Cerebellar nuclear complex (tissue), 1 donor: ENCODE measurements at places on chromosomes 13 and 19.

GRCh38 chr19:45154064-45154827 is 6.5 kb downstream of the NKPD1 start:
- no peak for DNase-seq

- DNase-seq = no peak
Measured at GRCh38 chr13:28273919-28274318, 135.6 kb downstream of the PAN3 start.

- no peak for DNase-seq
Measured at GRCh38 chr13:27765650-27766049, 26.6 kb upstream of the GSX1 start.

DNA sequence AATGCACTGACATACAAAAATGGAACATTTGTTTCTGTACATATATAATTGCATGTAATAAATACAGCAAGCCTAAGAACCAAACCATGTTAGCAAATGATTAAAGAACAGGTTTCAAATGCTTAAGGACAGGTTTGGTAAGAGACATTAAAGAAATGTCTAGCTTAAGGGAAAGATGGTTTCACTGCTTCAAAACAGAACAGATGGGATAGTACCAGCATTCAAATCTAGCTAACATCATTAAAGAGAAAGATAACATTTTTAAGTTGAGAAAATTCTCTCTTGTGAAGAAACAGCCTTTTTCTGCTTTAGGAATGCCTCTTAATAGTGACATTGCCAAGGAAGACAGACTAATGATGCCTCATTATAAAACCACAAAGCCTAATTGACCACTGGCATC is 52.5 kb upstream of the DOCK9 start:
- no peak for DNase-seq

DNA sequence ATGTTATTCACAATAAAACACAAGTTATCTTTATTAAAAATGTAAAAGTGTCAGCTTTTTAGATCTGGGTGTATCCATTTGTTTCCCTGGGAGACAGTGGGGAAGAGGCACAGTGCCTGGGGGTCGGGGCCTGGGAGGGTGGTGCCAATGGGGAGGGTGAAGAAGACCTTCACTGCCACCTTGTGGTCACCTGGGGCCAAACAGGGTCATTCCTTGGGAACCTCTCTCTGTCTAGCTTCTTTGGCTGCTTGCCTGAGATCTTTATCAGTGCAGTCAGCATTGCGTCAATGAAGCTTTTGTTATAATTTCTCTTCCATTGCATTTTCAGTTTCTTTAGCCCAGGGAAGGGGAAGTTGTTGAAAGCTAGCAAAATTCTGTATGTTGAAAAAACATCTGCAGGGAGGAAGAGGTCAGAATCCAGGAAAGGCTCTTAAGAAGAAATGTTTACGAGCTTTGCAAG is 39.1 kb downstream of the PCDH8 start:
- no peak for DNase-seq

- no peak for DNase-seq
Measured at GRCh38 chr19:19538785-19539166, 711 bp downstream of the CILP2 start.

- no peak for DNase-seq
Measured at GRCh38 chr19:40283414-40284250, 1.5 kb downstream of the AKT2 start.

DNA sequence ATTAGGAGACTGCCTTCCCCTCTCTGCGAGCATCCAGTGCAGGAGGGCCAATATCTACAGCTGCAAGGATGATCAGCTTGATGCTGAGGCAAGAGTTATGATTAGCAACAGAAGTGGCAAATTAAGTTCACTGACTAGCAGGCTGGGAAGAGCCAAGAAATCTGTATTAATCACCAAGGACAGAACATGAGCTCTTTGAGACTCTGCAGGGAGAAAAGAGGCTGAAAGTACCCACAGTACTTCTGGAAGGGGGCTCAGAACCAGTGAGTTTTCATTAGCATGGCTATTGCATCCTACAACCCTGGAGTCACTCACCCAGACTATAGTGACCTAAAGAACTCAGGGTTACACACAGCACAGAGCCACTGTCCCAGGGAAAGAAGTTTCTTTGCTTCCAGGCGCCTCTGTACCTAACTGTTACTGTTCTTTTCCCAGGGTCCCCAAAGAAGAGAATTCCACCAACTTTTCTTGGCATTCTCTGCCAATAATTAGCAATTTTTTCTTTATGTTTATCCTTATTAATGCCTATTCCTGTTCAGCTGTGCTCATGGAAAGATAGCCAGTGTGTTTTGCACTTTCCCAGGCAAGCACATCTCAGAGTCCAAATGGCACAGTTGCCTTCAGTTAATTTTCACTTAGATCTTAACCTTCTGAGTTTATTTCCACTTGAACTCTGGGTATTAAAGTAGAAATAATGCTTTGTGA is 25.8 kb upstream of the MEDAG start:
- DNase-seq = no peak

GRCh38 chr13:37529751-37530385 is 68.7 kb downstream of the POSTN start:
- no peak for DNase-seq

DNA sequence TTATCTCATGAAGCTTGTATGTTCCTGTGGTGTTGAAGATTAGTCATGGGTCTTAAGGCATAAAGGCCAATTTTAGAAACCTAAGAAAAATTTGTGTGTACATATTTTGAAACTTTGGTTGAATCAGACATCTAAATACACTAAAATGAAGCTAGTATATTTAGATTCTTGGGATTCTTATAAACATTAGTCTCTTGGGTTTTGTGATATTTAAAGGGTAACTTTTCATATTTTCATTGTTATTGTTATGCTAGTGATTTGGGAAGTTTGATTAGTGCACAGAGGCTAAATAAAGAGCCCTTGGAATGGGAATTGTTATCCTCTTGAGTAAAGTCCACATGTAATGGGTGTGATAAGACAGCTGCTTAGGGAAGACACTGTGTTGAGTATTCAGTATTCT is 24.5 kb downstream of the UBA2 start:
- DNase-seq = no peak

DNA sequence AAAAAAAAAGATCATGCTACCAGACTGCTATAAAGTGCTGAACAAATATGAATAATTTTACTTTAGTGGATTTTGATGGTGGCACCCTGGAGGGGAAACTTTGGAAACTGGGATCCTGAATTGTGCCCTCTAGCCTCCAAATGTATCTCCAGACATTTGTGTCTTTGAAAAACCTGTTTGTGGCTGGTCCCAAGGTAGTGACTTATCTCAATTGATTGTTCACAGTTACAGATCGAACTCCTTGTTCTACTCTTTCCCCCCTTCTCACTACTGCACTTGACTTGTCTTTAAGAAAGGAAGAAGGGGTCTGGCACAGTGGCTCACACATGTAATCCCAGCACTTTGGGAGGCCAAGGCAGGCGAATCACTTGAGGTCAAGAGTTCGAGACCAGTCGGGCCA is 10.5 kb downstream of the RGL3 start:
- DNase-seq = no peak

DNA sequence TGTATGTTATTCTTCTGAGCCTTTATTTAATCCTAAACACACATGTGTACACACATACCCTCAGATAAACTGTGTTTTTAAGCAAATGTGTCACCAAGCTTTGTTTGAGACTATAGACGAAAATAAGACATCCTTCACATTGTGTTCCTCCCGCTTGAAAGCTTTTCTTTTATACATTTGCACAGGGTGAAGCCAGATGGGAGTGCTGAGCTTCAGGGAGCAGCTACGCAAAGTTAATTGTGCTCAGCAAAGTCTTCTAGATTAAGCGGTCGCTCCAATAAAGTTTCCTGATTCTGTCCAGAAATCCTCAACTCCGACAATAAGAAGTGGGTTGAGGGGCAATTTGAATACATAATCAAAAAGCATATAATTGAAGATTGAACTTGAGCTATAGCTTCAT is 117.2 kb upstream of the ARGLU1 start:
- no peak for DNase-seq

DNA sequence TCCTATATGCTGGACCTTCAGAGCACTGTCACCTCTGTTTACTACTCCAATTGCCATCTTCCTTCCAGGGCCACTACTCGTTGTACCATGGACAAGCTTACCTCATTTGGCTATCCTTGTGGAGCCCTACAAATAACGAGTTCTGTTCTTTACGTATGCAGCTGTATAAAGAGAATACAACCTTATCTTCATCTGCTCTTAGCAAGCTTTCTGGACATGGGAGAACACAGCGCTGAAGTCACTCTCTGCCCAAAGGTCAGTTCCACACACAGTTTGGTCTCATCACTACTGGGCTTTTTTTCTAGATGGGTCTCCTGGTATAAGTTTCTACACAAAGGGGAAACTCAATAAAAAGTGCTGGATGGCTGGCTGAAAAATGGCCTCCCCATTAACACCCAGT is 88.9 kb downstream of the CDADC1 start:
- no peak for DNase-seq

DNA sequence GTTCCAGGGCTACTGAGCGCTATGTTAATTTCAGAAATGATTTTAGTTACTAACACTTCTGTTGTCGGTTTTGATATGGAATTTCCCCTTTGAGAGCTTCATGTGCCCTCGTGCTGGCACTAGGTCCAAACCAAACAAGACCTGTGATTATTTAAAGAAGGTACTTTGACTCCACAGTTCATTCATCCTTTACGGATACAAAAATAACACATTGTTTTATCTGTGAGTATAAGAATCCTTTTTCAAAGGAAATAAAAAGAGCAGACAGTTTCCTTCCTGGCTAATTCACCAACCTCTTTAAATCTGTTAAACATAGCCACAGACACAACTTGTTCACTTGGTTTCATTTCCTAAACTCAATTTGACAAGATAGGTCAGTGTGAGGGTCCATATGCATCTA is 141.2 kb downstream of the FLT1 start:
- no peak for DNase-seq

- DNase-seq = no peak
Measured at GRCh38 chr13:97250560-97250959, 28.4 kb downstream of the MBNL2 start.

DNA sequence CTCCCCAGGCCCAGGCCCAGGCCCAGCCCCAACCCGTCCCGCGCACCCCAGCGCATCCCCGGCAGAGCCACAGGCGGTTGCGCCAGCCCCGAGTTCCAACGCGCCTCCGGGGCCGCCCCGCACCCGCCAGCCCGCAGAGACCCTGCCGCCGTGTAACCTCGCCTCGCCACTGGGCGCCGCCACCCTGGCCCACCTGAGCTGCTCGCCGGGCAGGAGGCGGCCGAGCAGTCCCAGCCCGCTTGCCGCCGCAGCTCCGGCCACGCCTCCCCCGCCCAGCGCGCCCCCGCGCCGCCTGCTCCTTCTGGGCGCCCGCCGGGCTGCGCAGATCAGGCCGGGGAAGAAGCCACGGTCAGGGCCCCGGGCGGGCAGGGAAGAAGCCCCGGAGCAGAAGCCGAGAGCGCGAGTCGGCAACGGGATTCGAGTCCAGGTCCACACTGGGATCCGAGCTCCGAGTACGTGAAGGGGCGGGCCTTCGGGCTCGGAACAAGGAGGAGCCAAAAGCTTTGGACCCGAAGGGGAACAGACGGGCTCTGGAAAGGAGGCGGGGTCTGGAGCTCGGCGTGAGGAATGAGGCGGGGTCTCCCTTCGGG is at the start of gene MBOAT7:
Gene MBOAT7, minus strand, starts transcription at position 436 of the 590 bp plus-strand sequence. CDS start 1,072 bp downstream, outside the sequence.
- DNase-seq = no peak

DNA sequence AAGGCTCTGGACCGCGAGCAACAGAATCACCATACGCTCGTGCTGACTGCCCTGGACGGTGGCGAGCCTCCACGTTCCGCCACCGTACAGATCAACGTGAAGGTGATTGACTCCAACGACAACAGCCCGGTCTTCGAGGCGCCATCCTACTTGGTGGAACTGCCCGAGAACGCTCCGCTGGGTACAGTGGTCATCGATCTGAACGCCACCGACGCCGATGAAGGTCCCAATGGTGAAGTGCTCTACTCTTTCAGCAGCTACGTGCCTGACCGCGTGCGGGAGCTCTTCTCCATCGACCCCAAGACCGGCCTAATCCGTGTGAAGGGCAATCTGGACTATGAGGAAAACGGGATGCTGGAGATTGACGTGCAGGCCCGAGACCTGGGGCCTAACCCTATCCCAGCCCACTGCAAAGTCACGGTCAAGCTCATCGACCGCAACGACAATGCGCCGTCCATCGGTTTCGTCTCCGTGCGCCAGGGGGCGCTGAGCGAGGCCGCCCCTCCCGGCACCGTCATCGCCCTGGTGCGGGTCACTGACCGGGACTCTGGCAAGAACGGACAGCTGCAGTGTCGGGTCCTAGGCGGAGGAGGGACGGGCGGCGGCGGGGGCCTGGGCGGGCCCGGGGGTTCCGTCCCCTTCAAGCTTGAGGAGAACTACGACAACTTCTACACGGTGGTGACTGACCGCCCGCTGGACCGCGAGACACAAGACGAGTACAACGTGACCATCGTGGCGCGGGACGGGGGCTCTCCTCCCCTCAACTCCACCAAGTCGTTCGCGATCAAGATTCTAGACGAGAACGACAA is 1.8 kb downstream of the PCDH17 start:
- no peak for DNase-seq

DNA sequence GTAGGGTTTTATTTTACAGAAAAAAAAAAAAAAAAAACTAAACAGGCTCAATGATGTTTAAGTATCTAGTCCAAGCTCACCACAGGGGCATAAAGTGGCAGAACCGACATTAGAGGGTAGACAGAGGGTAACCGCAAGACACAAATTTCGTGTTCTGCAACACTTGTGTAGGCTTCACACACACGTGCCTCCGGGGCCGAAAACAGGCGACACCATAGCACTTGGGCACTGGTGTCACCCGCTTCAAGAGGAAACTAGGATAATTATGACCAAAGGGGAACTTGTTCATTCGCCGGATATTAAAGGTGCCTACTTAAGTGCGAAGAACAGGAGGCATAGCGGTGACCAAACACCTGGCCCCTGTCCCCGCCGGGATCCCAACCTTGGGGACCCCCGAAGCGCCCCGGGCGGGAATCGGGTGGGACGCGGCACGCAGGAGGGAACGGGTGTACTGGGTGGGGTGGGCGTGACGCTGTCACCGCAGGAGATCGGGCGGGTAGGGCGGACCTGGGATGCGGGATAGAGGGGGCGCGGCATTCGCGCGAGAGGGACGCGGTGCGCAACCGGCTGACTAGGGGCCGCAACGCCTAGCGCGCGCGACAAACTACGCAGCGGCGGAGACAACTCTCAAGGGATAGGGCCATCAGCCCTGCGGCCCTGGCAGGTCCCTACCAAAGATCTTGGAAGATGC is 558 bp downstream of the MZT1 start:
- no peak for DNase-seq

- DNase-seq = no peak
Measured at GRCh38 chr13:97112446-97113152, 109.5 kb upstream of the MBNL2 start.

- no peak for DNase-seq
Measured at GRCh38 chr19:56403261-56403660, 871 bp upstream of the ZNF583 start.

- no peak for DNase-seq
Measured at GRCh38 chr13:80529734-80530133, 188.8 kb upstream of the SPRY2 start.

- DNase-seq = no peak
Measured at GRCh38 chr13:26515721-26516120, 41.8 kb upstream of the WASF3 start.

- no peak for DNase-seq
Measured at GRCh38 chr19:46107371-46107770, 17.1 kb downstream of the IGFL3 start.
